ENCODE measurements at places on chromosomes 11 and 22. TPM values are rescaled to one million over a fixed set of nuclear protein-coding genes. Genes with fewer than 3 reads are reported as not detected.

Gene MYOD1
- 0.12 TPM for total RNA-seq

Gene MPPED2
- total RNA-seq, result under 0.01 TPM

Gene ZNF195
- 16.5 TPM for total RNA-seq

Gene C22orf15
- 0.77 TPM for total RNA-seq

Gene MRPL48
- total RNA-seq, result 26.2 TPM

Gene CASP12
- not detected for total RNA-seq

Gene SMIM35
- not detected for total RNA-seq

Gene PPP6R2
- 72.0 TPM for total RNA-seq

Gene OSBP2
- 4.0 TPM for total RNA-seq

Gene OR5J2
- not detected for total RNA-seq

Gene TSPAN32
- under 0.01 TPM for total RNA-seq

Gene FAM227A
- 2.4 TPM for total RNA-seq

Gene IGSF9B
- 0.50 TPM for total RNA-seq

Gene IGLL1
- not detected for total RNA-seq

Gene ARHGEF17
- 37.2 TPM for total RNA-seq

Gene KRTAP5-10
- not detected for total RNA-seq
